ENCODE measurements at places on chromosomes 3 and 15.
A peak's percentile ranks its signal among the peaks of the same experiment; 100 is the strongest.

DNA sequence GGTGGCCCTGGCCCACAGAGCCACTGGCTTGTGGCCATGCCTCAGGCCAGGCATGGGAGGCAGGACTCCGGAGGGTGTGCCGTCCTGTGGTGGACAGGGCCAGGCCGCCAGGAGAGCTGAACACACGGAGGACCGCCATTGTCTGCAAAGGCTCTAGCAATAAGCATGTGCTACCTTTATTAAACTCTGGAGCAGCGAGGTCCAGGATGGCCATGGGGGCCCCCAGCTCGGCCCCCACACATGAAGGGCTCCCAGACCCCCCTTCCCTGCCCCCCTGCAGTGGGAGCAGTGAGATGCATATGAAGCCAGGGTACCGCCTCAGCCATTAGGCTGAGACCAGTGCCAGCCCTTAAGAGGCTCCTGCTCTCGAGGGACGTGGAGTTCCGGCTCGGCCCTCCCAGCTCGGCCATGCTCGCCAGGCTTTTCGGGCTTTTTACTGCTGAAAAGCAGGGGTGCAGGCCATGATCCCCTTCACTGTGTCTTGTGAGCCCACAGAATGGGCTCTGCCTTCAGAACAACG lies 2.7 kb downstream of the AMIGO3 start:
- peak; percentile 1 for DNase-seq

DNA sequence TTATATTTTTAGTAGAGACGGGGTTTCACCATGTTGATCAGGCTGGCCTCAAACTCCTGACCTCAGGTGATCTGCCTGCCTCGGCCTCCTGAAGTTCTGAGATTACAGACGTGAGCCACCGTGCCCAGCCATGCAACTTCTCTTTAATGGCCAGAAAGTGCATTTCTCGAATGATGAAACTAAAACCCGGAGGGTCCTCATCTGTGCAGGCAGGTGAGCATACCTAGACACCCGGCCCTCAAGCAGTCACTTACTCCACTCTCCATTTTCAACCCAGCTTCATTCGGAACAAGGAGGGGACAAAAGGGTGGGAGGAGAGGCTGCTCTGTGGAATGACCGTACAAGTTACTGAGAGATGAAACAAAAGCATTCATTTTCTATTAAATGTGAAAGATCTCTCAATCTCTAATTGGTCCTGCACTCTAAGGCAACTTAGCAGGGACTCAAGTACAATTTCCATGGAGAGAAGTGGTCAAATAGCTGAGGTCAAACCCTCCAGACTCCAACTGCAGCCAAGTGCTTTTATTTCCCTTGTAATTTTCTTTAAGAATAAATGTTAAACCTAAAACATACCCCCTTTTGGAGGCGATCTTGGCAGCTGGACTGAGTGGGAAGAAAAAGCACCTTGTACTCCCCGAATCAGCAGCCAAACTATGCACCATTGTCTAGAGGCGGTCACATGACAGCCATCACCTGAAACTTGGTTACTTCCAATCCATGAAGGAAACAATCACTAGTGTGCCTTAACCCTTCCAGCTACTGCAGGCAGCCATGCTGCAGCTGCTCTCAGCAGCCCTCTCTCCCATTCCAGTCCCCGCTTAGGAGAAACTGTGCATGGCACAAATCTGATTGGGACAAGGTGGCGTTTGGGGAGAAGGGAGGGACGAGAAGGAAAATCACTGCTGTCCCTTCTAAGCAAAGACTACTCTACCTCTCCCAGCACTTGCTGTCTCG lies 62.2 kb downstream of the VGLL4 start:
- DNase-seq, result no peak

DNA sequence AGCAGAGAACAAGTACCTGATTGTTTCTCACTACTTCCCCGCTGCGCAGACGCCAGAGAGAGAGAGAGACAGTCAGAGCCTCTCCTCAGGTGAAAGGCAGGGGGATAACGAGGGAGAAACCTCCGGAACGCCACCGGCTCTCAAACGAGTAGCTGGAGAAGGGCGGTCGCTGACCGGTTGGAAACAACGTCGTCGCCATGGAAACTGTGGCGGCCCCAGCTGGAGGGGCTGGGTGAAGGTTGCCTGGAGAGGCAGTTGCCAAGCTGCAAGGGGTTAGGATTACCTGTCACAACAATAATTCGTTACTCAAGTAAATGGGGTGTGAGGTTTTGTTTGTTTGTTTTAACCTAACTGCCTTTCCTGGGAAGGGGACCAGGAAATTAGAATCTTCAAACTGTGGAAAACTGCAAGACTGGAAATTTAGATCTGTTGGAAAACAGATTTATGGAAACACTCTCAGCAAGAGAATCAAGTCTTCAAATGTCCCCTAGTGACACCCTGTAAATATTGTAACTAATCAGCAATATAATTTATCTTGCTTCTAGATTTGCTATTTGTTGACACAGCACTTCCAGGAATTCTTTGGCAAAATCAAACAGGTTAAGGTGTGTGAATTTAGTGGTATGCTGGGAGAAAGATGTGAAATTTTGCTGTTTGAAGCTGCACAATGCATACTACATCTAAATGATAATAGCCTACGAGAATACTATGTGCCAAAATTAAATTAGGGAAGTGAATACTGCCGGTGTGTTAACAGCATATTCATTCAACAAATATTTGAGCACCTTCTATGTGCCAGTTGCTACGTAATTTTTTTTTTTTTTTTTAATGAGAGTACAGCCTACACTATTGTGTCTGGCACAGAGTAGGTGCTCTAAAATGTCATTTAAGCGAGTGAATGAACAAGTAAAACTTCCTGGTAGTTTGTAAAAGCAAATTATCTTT lies at the start of gene DNAH12:
DNAH12 (minus strand) TSS at position 164 of the 945 bp plus-strand sequence. CDS start 1,474 bp downstream, outside the sequence.
- DNase-seq, result no peak

GRCh38 chr3:45938864-45939263 lies 4.4 kb upstream of the CXCR6 start:
- DNase-seq, result peak; percentile 73

GRCh38 chr3:73680391-73681095 lies 55.8 kb upstream of the PDZRN3 start:
- DNase-seq, result no peak

DNA sequence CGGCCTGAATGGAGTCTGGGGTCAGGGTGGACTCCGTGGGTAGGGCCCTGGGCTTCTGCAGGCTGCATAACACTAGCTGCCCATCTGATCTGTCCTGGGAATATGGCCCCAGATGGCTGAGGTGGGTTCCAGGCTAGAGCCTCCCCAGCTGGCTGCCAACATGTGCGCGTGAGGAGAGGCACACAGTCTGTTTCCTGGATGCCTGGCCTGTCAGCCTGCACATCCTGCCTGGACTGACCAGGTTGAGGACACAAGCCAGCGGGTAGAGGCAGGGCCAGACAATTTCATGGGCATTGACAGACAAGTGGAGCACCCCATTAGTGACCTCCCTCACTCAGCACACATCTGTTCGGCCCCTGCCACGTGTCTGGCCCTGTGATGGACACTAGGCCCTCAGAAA lies 29.8 kb upstream of the RPL29 start:
- DNase-seq, result no peak

GRCh38 chr3:100358413-100358812 lies 23.9 kb downstream of the NIT2 start:
- no peak for DNase-seq

DNA sequence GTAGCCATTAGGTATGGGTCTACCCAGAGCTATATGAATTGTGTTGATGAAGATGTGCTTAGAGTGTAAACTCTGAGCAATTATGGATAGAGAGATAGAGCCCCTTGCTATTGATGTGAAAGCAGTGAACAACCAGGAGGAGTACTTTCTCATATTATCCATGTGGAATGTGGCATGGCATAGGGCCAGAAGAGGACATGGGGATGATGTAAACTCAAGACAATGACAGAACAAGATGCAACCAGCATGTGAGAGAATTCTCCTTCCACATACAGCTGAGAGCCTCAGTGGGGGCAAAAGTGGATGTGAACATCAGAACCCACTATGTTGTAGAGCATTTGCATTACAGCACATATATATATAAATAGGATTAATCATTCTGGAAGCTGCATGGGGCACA lies 36.4 kb upstream of the BNC1 start:
- DNase-seq, result no peak

DNA sequence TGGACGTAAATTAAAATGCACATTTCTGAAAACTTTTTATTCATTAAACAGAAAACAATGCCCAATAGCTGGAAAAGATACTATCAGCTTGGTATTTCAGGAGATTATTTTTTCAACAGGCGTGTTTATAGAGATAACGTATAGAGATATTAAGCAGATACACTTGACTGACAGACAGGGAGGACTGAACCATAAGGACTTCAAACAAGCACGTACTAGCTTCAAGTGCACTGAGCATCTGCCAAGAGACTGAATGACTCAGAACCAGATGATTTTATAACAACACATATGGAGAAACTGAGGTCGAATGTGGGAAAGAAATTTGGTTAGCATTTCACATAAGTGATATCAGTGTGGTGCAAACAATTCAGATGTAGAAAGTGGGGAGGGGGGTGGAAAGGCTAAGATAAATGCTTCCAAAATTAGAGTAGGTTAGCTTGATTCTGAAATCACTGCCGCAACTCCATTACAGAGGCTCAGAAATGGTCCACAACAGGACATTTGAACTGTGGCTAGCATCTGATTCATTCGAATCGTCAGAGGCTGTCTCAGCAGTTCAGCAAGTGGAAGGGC lies 103.5 kb downstream of the SEMA6D start:
- no peak for DNase-seq

DNA sequence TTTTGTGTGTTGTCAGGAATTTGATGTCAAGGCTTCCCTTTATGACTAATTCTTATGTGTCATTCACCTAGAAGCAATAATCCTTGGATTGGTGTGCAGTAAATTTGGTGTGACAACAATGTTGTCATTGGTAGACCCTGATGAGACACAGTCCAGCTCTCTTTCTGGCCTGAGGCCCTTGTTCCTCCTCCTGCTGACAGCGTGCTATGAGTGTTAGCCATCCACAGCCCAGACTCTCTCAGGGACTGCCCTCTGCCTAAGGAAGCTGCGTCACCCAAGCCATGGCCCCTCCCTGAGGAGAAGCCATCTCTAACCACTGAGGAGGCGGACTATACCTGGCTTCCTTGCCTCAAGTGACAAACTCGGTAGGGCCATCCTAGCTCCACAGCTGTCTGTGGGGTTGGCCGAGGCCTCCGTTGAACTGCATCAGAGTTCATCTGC lies 13.3 kb upstream of the TM4SF1 start:
- no peak for DNase-seq

DNA sequence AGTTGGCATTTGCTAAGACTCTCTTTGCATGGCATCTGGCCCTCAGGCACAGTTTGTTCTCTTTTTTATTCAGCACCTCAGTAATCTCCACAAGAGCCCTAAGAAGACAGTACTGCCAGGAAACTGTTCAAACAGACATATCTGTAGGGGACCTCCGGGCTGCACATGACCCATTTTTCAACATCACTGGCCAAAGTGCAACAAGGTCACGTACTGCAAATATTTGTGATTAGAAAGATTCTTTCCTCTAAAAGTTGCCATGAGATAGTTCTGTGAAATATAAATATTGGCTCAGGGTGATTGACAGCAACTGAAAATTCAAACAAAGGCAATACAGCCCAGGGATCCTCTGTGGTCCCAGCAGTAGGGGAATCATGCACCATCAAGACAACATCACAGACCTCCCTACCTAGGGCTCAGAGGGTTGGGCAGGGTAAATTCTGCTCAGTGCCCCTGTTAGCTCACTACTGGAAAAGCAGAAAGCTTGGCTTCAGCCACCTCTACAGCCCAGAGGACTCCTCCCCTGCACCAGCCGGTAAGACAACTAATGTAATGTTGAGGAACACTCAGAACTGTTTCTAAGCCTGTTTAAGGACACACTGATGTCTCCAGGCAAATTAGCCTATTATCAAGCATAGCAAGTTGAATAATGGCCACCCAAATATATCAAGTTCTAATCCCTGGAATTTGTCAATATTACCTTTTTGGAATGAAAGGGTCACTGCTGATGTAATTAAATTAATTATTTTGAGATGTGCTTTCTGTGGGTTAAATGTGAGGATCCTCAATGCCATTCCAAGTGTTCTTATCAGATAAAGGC lies 117.4 kb upstream of the LPP start:
- no peak for DNase-seq

DNA sequence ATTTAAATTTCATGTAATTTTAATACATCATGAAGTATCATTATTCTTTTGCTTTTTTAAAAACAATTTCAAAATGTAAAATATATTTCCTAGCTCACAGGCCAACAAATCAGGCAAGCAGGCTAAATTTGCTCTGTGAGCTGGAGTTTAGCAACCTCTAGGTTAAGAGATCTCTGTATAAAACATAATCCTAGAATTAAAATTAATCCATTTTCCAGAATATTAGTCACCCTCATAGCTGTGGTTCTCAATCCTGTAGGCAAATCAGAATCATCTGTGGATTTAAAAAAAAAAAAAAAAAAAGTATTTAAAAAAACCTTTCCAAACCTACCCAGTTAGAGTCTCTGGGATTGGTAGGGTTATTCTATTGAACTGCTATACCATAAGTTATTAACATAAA lies 209.7 kb downstream of the MINAR1 start:
- no peak for DNase-seq

- DNase-seq, result no peak
These were observed 92.2 kb downstream of the CMSS1 start for GRCh38 chr3:99909714-99910495.

GRCh38 chr3:121989943-121990342 lies 32.1 kb downstream of the ILDR1 start:
- DNase-seq, result no peak

GRCh38 chr3:109228391-109229080 lies 87.8 kb downstream of the DPPA2 start:
- DNase-seq, result no peak

DNA sequence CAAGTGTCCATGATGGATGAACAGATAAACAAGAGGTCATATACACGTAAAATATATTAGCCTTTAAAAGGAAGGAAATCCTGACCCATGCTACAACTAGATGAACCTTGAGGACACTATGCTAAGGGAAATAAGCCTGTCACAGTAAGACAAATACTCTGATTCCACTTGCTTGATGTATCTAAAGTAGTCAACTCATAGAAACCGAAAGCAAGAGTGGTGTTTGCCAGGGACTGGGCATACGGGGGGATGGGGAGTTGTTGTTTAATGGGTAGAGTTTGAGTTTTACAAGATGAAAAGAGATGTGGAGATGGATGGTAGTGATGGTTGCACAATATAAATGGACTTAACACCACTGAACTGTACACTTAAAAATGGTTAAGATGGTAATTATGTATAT lies 65.4 kb downstream of the C3orf70 start:
- DNase-seq, result no peak

DNA sequence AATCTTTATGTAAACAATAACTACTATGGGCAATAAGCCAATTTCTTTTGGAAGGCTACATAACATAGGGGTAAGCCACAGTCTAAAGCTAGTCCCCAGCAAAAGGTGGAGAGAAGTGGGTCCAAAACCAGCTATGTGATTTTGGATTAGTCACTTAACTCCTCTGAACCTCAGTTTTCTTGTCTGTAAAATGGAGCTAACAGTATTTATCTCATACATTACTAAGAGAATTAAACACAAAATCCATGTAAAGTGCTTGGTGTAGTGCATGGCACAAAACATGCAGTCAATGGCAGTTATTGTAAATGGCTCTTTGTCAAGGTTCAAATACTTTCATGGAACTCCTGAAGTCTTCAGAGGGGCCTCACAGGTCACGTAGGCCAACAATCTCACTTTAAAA lies 13.3 kb downstream of the RFT1 start:
- no peak for DNase-seq

All from effector CD4-positive, alpha-beta T cell (primary cell).